PC-3 (cell line): ENCODE measurements at places on chromosomes 1 and 21.

- peak; percentile 75 for DNase-seq
These were observed 39.3 kb upstream of the EXOSC10 start for GRCh38 chr1:11138952-11139351.

DNA sequence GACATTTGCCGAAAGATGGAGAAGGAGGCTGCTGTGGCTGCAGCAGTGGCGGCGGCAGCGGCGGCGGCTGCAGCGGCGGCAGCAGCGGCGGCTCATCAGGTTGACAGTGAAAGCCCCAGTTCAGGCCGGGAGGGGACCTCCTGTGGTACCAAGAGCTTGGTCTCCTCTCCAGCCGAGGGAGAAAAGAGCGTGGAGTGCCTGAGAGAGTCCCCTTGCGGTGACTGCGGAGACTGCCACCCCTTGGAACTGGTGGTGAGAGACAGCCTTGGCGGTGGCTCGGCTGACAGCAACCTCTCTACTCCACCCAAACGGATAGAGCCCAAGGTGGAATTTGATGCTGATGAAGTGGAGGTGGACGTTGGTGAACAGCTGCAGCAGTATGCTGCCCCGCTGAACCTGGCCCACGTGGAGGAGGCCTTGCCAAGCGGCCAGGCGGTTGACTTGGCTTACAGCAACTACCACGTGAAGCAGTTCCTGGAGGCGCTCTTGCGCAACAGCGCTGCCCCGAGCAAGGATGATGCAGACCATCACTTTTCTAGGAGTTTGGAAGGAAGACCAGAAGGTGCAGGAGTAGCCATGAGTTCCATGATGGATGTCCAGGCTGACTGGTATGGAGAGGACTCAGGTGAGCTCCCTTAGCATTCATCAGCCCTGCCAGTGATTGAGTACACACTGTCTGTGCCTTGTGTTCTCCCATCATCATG, 6.3 kb downstream of the ZBTB8B start:
- DNase-seq, result no peak

- no peak for DNase-seq
These were observed 131.6 kb upstream of the SAMSN1 start for GRCh38 chr21:14677639-14678179.

DNA sequence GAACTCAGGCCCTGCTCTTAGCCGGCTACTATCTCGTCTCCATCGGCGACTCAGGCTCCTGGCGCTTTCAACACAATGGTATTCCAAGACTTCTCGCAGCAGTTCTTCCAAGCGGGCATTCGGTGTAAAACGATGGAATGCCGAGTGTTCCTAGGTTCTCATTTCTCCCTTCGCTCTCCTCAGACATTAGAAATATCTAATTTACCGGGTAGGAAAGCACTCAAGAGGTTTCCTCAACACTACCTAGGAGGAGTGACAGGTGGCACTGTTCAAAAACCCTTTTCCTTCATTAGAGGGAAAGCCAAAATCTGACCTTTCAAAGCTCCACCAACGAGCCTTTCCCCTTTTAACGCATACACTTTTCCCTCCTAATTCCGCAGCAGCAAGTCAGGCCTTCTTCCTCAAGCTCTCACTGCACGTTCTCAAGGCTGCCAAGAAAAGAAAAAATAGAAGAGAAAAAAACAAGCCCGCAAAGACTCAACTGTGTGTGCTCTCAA, 601 bp downstream of the UBE2G2 start:
- DNase-seq, result peak; percentile 60

- DNase-seq, result peak; percentile 60
These were observed 15.0 kb upstream of the PSMB2 start for GRCh38 chr1:35656148-35656862.

GRCh38 chr1:32918179-32918578, 17.0 kb upstream of the TMEM54 start:
- no peak for DNase-seq
